B cell (primary cell): ENCODE measurements at places on chromosomes 16 and 17. TPM values are rescaled to one million over a fixed set of nuclear protein-coding genes. Genes with fewer than 3 reads are reported as not detected.

Gene ZSCAN10
- 0.36 TPM in 1 of 2 replicates, not detected in the other for polyA plus RNA-seq

Gene SLC12A3
- 0.72 and 1.3 TPM in 2 replicates for polyA plus RNA-seq

Gene CLCN7
- 215 and 280 TPM in 2 replicates for polyA plus RNA-seq

Gene GAS2L2
- polyA plus RNA-seq: 0.09 and 0.10 TPM in 2 replicates

Gene BCL7C
- 14.9 and 17.1 TPM in 2 replicates for polyA plus RNA-seq

Gene SLC43A2
- 26.2 and 34.1 TPM in 2 replicates for polyA plus RNA-seq

Gene VAT1L
- polyA plus RNA-seq: 0.03 TPM in 1 of 2 replicates, not detected in the other

Gene CLEC10A
- polyA plus RNA-seq: 0.15 and 0.99 TPM in 2 replicates
